ENCODE measurements at places on chromosomes 3 and 15. TPM values are rescaled to one million over a fixed set of nuclear protein-coding genes. Genes with fewer than 3 reads are reported as not detected.

The LIPH gene
- total RNA-seq = 19.9 TPM

The HIGD2B gene
- 0.21 TPM for total RNA-seq

The PTX3 gene
- total RNA-seq = 2.1 TPM

The GP5 gene
- total RNA-seq = 0.05 TPM

The ABHD10 gene
- 30.3 TPM for total RNA-seq

The DISP2 gene
- 10.0 TPM for total RNA-seq

The POLR2H gene
- total RNA-seq = 156 TPM

DNA sequence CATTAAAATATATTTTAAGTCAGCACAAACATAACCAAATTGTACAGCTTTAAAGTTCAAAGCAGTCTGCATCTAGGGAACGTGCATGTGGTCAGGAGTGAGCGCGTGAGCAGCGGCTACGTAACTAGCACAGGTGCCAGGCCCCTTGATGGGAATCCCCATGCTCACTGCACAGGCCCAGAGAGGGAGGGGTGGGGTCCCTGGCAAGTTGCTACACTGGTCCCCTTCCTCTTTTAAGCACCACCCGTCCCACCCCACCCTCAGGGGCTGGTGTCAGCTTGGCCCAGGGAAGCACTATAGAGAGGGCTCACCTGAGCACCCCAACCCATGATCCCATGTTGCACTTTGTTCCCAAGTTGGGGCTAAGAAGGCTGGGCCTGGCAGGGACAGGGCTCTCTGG is 835 bp upstream of the GMPPB start:
- no peak for DNase-seq

DNA sequence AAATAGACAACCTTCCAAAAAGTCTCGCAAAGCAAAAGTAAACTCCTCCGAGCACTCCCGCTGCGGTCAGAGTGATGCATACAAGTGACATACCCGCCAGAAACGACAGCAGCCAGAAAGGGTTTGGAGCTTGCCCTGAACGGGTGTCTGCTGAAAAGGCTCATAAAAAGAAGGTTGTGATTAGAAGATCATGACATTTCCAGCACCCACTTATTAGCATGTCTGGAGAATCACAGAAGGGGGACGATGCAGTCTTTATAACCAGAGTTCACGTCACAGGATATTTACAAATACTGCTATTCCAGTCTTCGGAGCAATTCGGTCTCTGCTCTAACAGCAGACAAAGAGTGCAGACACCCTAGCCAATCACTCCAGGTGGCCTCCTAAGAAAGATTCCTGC is 59.1 kb upstream of the FRMD4B start:
- DNase-seq = no peak

DNA sequence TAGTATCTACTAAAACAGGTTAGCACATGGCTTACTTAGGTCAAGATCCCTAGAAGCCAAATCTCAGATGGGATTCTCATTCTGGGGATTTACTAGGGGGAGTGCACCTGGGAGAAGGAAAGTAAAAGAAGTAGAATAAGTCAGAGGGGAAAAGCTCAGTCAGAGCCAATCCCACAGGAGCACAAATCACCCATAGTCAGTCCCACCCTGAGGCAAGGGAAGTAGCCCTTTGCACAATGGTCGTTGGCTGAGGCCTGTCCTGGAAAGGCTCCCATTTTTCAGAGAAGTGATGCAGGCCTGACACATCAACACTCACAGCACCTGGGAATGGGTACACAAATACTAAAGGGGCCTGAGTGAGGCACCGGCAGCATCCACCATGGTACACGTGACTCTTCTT is 39.8 kb downstream of the SST start:
- DNase-seq = no peak

GRCh38 chr3:20104167-20104661 is 64.0 kb downstream of the KAT2B start:
- no peak for DNase-seq

- peak; percentile 45 for DNase-seq
Measured at GRCh38 chr3:185308126-185308754, 54.4 kb upstream of the EHHADH start.

GRCh38 chr15:80662129-80662528 is 33.0 kb upstream of the ABHD17C start:
- no peak for DNase-seq

GRCh38 chr3:35335703-35336102 is 303.6 kb upstream of the ARPP21 start:
- DNase-seq = no peak

- DNase-seq = no peak
Measured at GRCh38 chr15:87752250-87752951, 504.1 kb downstream of the NTRK3 start.

DNA sequence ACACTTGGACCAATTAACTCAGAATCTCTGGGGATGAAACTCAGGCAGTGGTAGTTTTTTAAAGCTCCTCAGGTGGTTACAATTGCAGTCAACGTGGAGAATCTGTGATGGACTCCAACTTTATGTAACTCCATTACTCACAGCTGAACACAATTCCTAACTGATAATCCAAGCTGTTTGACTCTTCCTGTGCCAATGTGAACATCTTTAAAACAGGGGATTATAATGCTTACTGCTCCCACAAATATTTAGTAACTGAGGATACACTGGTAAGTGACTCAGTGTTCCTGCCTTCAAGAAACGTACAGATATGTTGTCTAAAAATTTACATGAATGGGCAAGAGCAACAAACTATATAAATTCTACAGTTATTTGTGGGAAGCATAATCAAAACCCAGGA is 85.6 kb downstream of the OSBPL10 start:
- no peak for DNase-seq

DNA sequence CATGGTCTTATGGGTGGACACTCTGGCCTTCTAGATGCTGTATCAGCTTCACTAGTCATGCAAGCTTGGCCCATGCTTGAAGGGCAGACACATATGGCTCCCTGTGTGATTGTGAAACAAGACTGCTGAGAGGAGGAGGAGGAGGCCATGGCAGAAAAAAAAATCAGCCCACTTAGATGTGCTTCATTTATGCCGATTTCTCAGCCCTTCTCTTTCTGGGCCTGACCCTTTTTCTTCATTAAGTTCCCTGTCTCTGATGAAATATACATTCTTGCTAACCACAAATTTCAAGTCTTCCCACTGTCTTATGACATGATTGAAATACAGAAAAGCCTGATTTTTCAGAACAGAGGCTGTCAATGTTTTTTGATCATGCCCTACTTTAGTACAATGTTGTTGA is 213.0 kb upstream of the FEZF2 start:
- DNase-seq = no peak

DNA sequence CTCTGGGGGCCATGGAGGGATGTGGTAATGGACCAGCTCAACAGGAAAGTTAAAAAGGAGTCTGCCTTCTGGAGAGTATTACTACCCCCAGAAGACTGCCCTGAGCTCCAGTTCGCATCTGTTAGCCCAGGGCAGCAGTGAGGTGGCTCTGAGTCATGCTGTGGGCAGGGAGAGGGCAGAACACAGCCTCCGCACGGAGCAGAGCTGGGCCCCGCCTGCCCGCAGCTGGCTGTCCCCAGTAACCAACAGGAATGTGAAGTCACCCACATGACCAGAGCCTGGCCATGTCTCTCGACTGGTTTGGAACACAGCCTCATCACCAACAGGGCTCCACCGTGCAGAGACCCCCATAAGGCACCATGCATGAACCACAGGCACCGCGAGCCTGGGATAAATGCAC is 62.1 kb downstream of the CYFIP1 start:
- no peak for DNase-seq

- no peak for DNase-seq
Measured at GRCh38 chr3:45509038-45509767, 85.3 kb upstream of the LIMD1 start.

- no peak for DNase-seq
Measured at GRCh38 chr15:67048281-67049279, 16.8 kb upstream of the SMAD3 start.

GRCh38 chr3:141816958-141817357 is 53.8 kb downstream of the GRK7 start:
- DNase-seq = no peak

DNA sequence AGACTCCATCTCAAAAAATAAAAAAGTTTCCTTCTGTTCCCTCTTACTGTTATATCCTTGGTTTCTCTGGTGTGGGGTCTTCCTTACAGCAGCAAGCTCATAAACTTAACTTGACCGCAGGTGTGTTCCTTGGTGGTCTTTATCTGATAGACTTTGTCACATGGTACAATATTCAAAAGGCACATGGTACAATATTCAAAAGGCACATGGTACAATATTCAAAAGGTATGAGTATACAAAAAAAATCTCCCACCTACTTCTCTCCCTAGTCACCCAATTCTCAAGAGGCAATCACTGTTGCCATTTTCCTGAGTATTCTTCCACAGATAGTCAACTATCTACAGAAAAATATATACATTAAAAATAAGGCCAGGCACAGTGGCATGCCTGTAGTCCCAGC is 4.5 kb downstream of the PGBD4 start:
- no peak for DNase-seq

DNA sequence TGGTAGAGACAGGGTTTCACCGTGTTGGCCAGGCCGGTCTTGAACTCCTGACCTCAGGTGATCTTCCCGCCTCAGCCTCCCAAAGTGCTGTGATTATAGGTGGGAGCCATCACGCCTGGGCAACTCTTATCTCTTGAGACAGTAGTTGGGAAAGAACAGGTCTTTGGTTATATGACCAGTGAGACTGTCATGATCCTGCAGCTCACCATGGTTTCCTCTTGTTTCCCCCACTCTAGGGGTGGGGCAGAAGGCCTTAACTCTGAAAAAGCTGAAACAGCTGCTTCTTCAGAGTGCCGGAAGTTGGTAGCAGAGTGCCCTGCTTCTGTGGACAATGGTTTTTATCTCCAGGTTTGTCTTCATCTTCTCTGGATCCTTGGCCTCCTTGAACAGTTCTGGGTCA is 4.7 kb upstream of the TYRO3 start:
- DNase-seq = no peak
